ENCODE measurements at places on chromosomes 7 and 10.

DNA sequence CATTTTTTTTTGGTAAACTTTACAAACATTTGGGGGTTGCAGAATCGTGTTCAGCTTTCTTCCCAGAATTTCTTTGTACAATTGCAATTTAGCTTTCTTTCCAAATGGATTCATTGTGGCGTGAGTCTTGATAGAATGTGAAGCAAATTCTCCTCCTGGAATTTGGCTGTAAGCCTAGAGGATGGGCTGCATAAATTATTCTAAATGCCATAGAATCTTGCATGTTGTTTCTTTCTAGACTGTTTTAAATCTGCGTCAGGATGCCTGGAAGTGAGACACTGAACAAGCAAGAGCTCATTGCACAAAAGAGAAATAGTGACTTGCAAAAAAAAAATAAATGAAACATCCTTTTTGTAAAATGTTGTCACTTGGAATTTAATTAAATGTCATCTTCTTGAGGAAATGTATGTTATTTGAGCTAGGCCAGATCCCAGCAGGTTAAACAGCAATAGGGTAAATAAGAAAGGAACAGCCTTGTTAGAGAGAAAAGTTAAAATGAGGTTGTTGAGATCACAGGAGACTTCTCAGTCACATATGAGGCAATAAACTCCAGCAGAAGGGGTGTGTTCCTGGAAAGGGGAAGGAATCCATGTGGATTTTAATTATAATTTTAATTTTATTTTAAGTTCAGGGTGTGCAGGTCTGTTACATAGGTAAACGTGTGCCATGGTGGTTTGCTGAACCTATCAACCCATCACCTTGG is 483.0 kb downstream of the PLXDC2 start:
- DNase-seq: no peak

- no peak for DNase-seq
Measured at GRCh38 chr7:5139998-5140397, 50.0 kb upstream of the WIPI2 start.

- DNase-seq: no peak
Measured at GRCh38 chr10:43923328-43923727, 274.6 kb upstream of the ZNF32 start.

DNA sequence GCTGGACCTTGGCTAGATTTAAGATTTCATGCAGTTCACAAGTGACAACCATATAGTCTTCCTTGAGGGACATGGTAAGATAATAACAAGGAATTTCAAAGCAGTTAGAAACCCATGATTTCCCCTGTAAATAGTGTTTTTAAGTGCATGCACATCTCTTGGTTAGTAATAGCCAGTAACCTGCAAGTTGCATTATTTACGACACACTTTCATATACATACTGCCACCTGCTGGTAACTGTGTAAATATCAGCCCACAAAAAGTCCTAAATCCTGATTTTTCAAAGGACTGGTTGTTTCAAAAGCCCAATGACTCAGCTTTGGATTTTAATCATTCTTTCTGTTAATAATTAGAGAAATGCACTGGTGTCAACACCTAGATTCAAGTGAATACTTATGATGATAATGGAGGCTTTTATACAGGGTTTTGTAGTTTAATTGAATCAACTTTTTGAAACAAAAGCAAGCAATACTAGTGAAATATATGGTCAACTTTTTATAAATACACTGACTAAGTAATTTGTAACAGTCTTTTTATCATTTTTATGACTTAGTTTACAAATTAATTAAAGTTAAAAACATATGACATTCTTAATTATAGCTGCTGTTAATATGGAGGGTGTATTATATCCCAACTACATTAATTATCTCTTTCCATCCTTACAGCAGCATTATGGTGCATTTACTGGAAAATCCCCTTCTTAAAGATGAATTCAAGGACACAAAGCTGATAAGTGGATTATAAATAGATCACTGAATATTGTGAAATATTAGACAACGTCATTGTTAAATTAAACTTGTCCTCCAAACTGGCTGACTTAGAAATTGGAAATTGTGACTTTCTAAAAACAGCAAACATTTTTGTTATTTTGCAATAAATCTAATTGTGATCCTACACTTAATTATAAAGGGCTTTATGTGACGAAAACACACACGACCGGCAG is 367.7 kb upstream of the SEMA3D start:
- DNase-seq: peak; percentile 1

- no peak for DNase-seq
Measured at GRCh38 chr10:60222047-60222446, 167.6 kb downstream of the ANK3 start.

DNA sequence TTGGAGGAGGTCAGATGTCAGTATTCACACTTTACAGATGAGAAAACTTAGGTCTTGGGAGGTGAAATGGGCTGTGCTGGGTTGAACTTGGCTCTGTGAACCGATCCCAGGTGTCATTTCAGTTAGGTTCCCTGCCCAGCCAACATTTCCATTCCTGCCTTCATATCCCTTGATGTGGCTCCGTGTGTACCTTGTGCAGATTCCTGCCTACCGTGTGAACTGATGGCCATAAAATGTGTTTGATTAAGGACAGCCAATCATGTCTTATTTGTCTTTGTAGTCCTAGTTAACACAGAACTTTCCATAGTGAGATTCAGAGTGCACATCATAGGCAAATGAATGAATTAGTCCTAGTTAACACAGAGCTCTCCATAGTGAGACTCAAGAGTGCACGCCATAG is 101.0 kb upstream of the GATA3 start:
- DNase-seq: no peak

- DNase-seq: no peak
Measured at GRCh38 chr10:79406683-79407422, 38.6 kb downstream of the ZCCHC24 start.

DNA sequence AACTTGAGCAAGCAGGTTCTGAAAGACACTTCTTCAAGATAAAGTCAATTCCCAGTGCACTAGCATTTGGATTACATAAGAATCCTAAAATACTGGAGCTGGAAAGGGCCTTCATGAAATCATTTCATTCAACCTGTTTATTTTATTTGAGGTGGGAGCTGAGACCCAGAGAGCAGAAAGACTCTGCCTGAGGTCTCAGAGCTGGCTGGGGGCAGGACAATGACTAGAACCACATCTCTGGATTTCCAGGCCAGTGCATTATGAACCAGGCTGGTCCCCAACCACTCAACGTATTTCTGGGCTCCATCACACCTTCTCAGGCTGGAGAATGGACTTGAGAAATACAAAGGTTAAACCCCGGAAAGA is 8.4 kb downstream of the ANXA11 start:
- DNase-seq: no peak

- DNase-seq: no peak
Measured at GRCh38 chr10:43854007-43854406, 205.3 kb upstream of the ZNF32 start.

DNA sequence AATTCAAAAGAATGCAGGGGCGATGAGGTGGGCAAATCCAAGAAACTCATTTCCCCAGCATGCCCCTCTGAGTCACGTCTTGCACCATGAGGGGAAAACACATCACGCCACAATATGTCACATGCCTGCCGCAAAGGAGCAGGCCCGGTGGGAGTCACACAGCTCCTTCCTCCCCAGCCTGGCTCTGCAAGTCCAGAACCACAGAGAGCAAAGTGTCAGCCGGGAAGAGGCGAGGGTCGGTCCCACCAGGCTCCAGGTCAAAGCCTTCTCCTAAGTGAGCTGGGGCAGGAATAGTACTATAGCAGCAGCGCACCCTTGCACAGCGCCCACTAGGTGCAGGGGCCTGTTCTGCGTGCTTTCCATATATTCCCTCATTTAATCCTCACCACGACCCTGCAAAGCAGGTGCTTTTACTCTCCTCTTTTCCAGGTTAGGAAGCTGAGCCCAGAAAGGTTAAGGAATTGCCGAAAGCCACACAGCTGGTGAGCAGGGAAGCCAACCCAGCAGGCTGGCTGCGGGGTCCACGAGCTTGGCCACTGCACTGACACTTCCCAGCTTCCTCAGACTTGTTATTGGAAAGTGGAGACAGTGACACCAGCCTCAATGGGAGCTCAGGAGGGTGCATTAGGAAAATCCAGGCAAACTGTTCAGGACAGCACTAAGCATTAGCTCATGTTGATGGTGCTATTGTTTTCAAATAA is 94.0 kb upstream of the ZMIZ1 start:
- DNase-seq: peak; percentile 43

GRCh38 chr10:27457966-27458365 is 46.1 kb upstream of the RAB18 start:
- no peak for DNase-seq

DNA sequence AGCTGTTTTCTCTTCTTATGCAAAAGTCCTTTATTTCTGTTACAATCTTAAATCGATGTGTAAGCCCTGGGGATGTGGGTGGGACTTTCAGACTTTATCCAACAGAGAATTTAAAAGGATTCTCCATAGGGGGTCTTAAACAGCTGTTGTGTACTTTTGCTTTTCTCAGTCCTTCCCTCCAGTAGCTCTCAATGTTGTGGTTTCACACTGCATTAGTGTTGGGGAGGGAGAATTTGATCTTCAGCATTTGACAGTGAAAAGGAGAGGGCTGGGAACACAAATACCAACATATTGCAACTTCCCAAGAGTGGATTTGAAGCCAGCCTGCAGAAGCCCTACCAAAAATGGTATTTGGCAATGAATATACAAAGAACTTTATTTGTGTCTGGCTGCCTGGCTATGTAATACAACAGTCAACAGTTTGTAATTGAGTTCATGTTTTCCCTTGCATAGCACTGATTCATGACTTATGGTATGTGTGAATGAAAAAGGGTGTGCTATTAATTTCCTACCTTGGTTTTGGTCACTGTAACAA is 80.1 kb upstream of the CAPZA2 start:
- DNase-seq: no peak

- DNase-seq: no peak
Measured at GRCh38 chr7:150400008-150400787, 21.1 kb downstream of the ZNF775 start.

DNA sequence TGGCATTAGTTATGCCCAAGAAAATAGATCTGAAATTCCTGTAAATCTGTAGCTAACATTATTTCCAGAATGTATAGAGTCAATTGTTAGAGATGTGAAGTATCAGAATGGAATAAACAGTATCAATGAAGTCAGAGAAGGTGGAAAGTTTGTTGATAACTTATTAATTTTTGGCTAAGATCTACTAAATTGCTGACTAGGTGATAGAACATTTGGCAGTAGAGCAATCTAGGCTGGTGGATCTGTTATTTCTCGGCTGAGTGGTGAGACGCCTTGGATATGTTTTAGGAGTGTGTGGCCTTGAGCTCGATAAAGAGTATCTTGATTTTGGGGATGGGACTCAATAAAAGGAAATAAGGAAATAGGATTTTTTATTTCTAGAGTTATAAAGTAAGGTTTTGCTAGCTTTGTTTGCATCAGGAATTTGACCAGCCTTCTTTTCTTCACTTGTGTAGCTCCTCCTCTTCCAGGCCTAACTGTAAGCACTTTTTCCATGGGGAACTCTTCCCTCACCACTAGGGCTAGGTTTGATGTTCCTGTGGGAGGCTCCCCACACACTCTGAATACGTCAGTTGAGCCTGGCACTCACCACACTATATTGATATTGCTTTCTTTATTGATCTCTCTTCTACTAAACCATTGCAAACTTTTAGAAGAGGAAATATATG is 86.8 kb upstream of the CSTF2T start:
- DNase-seq: no peak

DNA sequence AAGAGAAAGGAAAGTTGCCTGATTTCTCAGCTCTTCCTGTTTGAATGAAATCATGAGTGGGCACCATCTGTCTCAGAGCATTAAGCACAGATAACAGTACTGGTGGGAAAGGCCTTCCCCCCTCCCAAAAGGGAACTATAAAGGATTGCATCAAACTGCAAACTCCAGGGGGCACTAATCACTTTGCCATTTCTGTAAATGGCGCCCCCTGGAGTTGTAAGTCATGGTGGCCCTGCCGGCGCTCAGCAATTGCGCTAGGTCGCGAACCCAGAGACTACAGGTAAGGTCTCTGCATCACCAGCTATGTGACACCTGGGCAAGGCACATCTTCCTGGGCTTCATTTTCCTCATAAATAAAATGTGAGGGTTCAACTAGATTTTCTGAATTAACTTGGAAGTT is 11.1 kb downstream of the LRRC4 start:
- DNase-seq: peak; percentile 36

DNA sequence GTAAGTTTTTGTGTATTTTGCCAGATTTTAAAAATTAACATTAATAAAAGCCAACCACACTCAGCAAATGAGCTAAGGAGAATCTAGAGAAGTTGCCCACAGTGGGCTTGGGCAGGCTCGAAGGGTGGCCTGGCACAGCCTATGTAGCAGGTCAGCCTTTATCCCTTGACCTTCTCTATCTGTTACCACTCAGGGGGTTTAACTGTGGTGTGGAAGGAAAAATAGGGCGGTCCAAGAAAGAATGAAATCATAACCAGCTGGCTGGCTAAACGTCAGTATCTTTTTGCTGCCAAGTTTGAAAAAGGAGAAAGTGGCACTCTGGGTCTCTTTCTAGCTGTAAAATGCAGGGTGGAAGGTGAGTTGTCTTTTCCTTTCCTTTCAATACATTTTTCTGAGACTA is 130.3 kb upstream of the ASAH2 start:
- DNase-seq: no peak

- no peak for DNase-seq
Measured at GRCh38 chr10:84993251-84994035, 665.1 kb downstream of the CCSER2 start.

- no peak for DNase-seq
Measured at GRCh38 chr7:102189756-102190155, 96.9 kb upstream of the SH2B2 start.

- DNase-seq: no peak
Measured at GRCh38 chr7:132076301-132077035, 499.8 kb downstream of the PLXNA4 start.

- no peak for DNase-seq
Measured at GRCh38 chr7:89914711-89915110, 239.6 kb upstream of the STEAP1 start.

GRCh38 chr7:133121175-133121844 is 39.4 kb upstream of the CHCHD3 start:
- no peak for DNase-seq

GRCh38 chr10:45557275-45557905 is 115.2 kb downstream of the ZFAND4 start:
- no peak for DNase-seq

- no peak for DNase-seq
Measured at GRCh38 chr7:18468795-18469194, 26.8 kb upstream of the HDAC9 start.

Measured in stimulated activated CD4-positive, alpha-beta T cell treated with anti-CD3 and anti-CD28 coated beads, Interleukin-2, amount 100 ng/mL, for 48 hours (primary cell).